Osteoblast (primary cell): ENCODE measurements at places on chromosomes 7 and 10.

GRCh38 chr7:71403202-71403946, 271.4 kb downstream of the GALNT17 start:
- DNase-seq, result no peak

DNA sequence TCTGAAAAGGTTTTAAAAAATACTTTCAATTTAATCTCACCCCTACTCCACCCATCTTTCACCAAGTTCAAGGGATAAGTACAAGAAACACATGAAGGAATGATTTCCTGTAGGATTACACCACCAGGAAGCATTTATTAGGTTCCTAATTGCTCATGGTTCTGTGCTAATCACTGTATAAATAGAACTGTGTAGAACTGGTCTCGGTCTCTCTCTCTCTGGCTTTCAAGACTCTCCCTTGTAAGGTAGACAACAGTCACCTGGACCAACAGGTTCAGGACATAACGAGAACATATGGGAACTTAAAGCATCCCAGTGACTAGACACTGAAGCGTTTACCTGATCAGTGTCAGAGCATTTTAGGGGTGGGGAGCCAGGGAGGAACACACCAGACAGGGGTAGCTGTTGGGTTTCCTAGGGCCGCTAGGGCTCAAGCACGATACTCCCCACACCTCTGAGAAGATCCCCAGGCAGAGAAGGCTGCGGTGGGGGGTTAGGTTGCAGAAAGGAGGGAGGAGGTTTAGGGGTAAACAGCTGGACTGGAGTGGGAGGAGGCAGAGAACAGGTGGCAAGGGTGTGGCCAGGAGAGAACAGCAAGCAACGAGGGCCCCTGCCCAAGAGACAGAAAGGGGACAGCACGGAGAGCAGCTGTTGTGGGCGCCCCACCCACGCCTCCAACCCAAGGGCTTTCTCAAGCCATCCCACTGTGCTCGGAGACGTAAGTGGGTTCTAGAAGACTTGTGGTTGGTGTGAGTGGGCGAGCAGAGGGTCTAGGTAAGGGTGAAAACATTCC, 52.5 kb upstream of the USP6NL start:
- DNase-seq, result peak; percentile 62

DNA sequence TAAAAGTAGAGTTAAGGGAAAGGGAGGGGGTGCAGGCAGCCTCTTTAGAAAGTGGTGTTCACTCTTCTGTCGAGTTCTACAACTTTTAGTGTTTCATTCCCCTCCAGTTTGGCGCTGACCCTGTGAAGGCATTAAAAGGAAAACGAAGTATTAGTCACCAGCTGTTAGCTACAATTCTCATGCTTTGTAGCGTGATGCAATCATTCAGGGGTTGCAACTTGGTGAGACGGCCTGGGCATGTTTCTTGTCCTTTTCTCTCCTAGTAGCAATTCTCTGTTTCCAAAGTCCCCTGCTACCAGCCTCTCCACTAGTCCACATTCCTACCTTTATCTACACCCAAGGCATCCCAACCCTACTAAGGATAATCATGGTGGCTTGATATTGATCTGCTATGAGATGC, 33.7 kb upstream of the DGKI start:
- DNase-seq, result peak; percentile 85

DNA sequence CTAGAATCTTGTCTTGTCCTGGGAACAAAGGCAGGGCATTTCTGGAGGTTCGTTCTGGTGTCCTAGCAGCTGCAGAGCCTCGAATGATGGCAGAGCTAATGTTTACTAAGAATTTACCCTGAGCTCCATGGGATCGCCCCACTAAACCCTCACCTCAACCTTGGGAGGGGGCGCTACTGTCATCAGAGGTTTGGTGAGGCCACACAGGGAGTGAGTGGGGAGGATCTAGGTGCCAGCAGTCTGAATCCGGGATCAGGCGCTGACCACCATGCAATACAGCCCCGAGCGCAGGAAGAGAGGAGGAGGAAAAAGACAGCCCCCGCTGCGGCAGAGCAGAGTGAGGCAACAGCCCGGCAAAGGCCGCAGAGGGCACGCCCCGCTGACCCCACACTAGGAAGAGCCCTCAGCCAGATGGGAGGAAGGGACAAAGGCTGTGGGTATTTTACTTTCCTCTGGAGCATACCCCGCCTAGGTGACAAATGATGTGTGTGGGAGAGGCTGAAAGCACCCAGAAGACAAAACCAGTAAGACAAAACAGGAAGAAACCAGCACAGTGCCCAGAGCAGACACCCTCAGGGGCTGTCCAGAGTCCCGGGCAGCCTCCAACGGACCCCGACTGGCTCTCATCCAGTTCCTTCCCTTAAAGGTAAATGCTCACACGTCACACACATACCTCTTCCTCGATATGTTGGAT, 103.5 kb downstream of the FAM53B start:
- no peak for DNase-seq

GRCh38 chr10:36280890-36281499, 638.9 kb upstream of the FZD8 start:
- no peak for DNase-seq

- DNase-seq, result no peak
Observed at GRCh38 chr10:53403688-53404087, 631.1 kb upstream of the MBL2 start.

GRCh38 chr10:22962817-22963216, 35.0 kb downstream of the ARMC3 start:
- no peak for DNase-seq

- DNase-seq, result peak; percentile 45
Observed at GRCh38 chr7:116259871-116260440, 49.6 kb downstream of the TES start.

DNA sequence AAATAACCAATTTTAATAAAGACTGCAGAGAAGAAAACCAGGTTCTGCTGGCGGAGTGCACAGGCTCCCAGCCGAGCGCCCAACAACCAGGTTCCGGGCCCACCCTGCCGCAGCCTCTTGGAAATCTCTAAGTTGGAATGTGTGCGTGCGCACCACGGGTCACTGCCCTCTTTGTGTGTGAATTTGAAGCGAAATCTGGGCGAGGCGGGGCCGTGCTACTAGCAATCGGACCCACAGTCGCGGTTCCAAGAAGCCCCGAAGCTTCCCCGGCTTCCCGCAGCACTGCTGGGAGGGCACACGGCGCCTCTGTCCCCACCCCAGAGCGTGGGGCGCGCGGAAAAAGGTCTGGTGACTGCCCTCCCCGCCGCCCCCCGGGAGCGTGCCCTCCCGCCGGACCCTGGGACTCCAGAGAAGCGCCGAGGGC, 666 bp upstream of the MAP3K8 start:
- DNase-seq, result peak; percentile 80
